SW 1271 (cell line): ENCODE measurements at places on chromosomes 12 and 14.
A peak's percentile ranks its signal among the peaks of the same experiment; 100 is the strongest.

DNA sequence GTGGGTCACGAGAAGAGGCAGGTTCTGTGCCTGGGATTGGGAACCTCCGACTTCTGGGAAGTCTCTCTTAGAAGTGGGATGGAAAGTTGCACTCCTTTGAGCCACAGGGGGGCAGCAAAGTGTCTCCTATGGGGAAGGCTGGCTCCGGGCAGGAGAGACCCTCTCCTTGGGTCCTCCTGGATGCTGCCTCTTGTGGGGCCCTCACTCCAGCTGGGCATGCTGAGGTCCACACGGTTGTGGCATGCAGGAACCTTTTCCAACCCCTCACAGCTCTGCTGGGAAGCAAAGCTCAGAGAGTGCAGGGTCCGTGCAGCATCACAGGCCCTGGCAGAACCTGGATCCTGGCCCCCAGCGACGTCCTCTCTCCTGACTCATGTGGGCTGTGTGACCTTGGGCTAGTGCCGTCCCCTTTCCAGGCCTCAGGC is 17.4 kb downstream of the SDSL start:
- DNase-seq: peak; percentile 32

- peak; percentile 30 for DNase-seq
Measured at GRCh38 chr12:89353188-89353822, 1.0 kb upstream of the DUSP6 start.

DNA sequence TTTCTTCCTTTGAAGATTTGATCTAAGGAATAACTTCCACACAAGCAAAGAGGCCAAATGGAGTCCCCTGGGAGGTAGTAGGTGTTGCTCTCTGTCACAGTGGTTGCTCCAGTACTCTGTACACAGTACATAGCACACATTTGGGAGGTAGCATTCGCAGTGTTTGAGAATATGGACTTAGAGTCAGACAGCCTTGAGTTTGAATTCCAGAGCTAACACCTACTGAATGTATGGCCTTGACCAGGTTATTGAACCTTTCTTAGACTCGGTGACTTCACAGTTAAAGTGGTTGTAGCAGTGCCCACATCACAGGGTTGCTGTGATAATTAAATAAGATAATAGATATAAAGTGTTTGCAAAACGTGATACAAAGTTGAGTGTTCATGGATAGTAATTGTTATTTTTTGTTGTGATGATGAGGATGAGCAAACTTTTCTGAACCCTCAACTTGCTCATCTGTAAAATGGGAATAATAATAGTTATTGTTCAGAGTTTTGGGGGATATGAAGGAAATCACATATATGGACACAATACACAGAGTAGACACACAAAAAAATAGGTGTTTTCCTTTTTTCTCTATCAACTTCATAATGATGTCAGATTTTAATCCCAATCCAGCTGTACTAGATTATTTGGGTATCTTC is 271.6 kb upstream of the CRY1 start:
- no peak for DNase-seq

DNA sequence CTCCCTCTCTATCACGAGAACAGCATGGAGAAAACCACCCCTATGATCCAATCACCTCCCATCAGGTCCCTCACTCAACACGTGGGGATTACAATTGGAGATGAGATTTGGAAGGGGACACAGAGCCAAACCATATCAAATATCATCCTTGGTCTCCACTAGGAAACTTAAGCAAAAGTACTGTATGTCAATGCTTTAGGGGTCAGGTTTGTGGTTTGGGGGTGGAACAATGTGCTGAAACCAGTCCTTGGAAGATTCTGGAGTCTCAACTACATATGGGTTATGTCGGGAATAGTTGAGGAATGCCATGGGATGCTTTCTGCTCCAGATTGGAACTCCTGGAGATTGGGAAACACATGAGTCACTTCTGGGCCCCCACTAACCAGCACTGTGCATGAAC is 48.3 kb upstream of the CCDC63 start:
- DNase-seq: no peak

DNA sequence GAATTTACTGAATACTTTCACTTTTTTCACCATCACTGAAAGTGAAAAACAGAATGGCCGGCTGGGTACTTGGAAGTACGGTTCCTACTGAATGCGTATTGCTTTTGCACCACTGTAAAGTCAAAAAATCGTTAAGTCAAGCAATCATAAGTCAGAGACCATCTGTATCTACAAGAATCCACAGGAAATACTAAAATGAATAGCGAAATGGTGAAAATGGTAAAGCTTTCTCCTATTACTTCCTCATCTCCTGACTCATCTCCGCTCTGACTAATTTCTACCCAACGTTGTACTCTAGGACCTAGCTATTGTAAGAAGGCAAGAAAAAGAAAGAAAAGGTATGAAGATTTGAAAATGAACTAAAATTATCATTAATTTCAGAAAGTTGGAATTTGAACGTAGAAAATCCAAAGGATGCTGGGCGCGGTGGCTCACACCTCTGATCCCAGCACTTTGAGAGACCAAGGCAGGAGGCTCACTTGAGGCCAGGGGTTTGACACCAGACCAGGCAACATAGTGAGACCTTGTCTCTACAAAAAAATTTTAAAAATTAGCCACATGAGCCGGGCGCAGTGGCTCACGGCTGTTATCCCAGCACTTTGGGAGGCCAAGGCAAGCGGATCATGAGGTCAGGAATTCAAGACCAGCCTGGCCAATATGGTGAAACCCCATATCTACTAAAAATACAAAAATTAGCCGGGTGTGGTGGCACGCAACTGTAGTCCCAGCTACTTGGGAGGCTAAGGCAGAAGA is 5.3 kb upstream of the CDCA4 start:
- DNase-seq: peak; percentile 68

GRCh38 chr12:49548481-49548821 is 9.6 kb downstream of the KCNH3 start:
- DNase-seq: no peak
